ENCODE measurements at places on chromosomes 3 and 15.
A peak's percentile ranks its signal among the peaks of the same experiment; 100 is the strongest.

DNA sequence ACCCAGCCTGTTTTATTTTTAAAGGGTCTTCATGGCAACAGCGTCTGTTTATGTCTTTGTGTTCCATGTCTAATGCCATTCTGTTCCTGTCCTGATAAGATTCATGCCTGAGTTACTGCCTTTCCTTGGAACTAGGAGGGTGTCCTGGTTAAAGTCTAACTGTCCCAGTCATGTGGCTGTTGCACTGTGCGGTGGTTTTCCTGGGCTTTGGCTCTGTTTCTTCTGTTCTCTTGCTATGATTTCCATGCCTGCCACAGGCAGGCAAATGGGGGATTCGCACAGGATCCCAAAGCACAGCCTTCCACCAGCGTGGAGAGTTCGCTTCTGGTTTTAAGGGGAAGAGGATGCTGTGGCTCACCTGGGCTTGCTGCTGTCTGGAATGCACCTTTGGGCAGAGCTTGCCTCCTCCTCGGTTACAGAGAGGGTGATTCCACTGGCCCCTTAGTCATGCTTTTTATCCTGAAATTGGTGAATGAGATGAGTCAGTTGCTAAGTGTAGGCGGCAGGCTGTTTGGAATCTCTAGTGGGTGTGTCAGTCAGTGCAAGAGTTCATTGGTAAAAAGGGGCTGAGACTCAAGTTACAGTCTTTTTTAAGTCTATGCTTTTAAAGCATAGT, 86.8 kb downstream of the CCK start:
- DNase-seq, result no peak

GRCh38 chr15:57298204-57298603, 78.1 kb upstream of the CGNL1 start:
- no peak for DNase-seq

DNA sequence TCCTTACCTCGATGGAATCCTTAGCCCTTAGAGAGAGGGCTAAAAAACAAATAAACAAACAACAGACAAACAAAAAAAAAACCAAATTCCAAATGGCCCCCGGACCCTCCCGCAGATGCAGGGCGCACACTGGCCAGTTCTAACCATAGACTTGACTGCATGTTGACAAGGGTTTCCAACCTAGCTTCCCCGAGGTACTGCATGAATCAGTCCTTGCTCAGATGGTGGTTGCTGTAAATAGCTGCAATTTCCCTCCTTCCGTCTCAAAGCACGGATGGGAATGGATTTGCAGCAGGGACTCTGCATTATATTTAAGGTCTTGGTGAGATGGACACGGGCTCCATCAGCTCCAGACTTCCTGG, 162.8 kb downstream of the CD47 start:
- no peak for DNase-seq

DNA sequence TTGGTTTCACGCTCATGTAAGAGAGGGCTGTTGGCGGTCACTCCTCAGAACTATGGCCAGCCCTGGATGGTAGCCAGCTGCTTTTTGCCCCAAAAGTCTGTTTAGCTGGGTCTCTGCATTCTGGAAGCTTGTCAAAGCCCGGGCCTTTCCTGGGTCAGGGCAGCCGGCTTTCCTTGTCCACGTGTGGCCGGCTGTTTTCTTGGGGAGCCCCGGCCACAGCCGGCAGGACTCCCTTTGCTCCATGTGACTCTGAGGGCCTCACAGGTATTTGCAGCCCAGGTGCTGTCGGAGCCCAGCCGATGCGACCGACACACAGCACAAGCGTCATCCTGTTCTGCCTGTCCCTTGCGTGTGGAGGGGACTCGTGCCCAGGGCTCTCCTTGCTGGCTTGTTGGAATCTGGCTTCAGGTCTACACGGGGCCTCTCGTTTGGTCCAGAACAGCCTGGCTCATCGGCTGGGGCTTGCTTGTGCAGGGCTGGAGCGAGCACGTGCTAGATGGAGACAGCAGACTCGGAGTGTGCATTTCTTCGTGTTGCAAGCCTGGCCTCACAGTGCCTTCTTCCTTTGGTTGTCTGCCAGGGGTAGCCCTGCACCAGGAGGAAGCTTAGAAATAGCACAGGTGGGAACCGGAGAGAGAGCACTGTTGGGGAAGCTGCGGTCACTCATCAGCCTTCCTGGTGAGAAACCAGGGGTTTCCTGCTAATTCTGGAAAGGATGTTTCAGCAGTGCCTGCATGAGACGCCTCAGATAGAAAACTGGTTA, 51.5 kb downstream of the PGPEP1L start:
- no peak for DNase-seq

- DNase-seq, result no peak
Measured at GRCh38 chr3:45712434-45713110, 23.4 kb downstream of the SACM1L start.

GRCh38 chr3:61813636-61814035, 252.3 kb downstream of the PTPRG start:
- no peak for DNase-seq

DNA sequence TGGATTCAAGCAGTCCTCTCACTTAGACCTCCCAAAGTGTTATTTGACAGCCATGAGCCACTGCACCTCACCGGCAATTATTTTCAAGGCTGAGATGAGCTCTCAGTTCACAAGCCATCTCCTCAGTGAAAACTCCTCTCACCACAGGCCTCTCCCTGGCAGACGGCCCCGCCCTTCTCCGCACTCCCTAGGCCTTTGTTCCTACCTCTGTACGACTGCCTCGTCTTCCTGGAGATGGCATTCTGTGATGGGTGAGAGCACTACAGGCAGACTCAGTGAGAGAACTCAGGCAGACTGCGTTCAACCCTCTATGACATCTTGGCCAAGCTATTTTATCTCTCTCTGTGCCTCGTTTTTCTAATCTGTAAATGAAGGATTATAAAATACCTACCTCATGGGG, 67.0 kb upstream of the TPM1 start:
- no peak for DNase-seq

- DNase-seq, result no peak
Measured at GRCh38 chr3:83807511-83807910, 1151.3 kb upstream of the CADM2 start.

DNA sequence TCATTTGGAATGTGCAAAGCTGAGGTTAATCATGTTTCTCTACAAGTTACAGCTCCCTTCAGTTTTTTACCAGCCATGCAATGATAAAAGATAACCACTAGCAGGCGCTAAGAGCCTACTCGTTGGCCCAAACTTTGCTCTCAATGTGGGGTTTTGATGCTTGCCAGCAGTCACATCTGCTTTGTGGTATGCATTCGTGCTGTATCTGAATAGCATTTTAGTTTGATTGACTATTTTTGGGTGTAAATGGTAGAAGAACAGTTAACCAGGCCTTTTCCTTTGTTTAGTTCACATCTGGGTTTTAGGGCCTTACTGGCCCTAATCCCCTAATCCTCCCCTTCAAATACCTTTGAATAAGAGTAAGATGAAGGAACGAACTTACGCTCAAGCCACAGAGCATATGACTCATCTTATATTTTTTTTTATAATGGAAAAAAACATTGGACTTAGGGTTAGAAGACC, 4.4 kb upstream of the CLDN11 start:
- DNase-seq, result peak; percentile 12

GRCh38 chr15:101545548-101546505, 56.3 kb upstream of the PCSK6 start:
- no peak for DNase-seq

DNA sequence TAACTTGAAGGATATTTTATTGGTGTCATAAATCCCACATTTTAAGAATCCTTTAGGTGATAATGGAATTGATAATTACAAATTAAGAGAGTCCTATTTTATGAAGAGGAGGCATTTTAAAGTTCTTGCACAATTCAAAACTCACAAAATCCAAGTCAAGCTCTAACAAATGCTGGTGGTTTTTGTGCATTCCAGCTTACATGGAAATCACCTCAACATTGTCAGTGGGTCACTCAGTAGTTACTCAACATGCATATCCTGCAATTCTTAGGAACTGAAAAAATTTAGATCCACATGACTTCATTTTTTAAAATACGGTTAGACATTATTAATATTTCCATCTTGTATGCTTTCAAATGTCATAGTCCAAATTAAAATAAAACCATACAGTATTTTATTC, 487.2 kb downstream of the CNTN3 start:
- no peak for DNase-seq

DNA sequence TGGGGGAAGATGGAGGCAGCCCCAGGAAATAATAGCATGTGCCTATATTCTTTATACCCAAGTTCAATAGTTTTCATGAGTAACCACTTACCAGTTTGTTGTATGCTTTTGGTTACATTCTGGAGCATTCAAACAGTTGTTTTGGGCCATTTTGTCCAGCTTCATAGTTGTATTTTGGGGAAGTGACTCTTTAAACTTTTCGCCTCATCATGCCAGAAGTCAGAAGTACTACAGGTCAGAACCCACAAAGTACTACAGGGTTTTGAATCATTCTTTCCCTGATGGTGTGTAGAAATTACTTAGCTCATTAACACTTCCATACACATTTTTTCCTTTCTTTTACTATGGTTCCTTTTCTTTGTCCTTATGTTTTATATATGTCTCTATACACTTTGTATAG, 210.6 kb downstream of the ARPP21 start:
- no peak for DNase-seq

- no peak for DNase-seq
Measured at GRCh38 chr3:119560160-119560559, 746 bp upstream of the CD80 start.

DNA sequence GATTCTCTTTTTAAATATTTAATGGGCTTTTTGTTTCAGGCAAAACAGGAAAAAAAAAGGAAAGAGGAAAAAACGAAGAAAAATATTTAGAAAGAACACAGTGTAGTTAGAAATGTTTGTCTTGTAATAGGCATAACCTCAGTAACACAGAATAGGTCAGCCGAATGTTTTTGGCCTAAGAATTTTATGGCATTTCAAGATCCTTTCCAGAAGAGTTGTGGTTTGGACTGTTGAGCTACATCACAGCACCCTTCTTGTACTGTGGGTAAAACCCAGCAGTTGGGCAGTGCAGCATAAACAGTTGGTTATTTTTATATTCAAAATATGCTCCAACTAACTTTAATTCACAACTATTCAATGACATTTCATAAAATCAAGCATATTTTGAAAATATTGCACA, 474.4 kb upstream of the AGTR1 start:
- DNase-seq, result no peak

GRCh38 chr3:171850320-171850959, 7.3 kb downstream of the TMEM212 start:
- no peak for DNase-seq

DNA sequence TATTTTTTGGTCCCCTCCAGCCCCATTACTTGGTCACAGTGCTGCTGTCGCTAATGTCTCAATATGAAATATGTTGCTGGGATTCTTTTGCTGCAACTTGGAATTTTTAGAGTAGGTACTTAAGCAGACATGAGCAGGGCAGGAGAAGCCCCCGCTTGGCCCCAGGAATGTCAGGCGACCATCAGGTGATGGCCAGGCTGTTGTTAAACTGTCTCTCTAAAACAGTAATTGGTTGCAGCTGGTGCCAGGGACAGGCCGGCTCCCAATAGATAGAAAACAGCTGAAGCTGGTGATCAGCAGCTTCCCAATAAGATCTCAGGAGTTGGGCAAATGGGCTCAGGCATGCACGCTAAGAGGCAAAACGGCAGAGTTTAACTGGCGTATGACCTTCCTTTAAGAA, 329.9 kb upstream of the TBL1XR1 start:
- DNase-seq, result no peak

GRCh38 chr3:8001712-8002111, 499.9 kb upstream of the LMCD1 start:
- DNase-seq, result no peak

DNA sequence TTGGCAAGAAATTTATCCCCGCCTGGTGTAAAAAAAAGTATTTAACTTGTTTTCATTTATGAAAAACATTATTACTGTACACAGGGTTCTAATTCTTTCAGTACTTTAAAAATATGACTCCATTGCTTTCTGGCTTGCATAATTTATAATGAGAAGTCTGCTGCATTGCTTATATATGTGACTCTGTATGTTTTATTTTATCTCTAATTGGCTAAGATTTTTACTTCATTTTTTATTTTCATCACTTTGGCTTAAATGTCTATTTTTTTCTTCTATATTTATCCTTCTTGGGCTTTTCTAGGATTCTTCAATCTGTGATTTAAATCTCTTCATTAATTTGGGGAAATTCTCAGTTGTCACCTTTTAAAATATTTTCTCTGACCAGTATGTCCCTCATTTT, 636.6 kb upstream of the NR2F2 start:
- no peak for DNase-seq

DNA sequence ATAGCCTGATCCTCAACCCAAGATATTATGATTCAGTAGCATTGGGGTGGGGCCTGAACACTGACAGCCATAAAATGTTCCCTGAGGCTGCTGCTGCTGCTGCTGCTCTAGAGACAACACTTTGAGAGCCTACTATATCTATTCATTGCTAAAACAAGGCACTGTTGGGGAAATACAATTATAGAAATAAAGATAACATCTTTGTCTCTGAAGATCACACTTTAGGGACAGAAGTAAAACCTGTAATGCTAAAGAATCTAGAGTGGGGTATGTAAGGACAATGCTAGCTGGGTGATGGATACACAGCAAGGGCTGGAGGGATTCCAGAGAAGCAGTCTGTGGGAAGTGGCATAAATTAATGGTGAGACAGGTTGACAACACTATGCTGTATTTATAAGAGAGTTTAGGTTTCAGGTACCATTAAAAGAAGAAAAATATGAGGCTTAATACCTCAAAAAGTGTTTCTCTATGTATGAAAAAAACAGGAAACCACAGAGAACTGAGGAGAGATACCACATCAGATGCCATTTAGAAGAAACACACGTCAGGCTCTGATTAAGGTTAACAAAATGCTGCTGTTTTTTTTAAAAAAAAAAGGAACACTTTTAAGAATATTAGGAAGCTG, 115.9 kb downstream of the CBLB start:
- DNase-seq, result no peak

DNA sequence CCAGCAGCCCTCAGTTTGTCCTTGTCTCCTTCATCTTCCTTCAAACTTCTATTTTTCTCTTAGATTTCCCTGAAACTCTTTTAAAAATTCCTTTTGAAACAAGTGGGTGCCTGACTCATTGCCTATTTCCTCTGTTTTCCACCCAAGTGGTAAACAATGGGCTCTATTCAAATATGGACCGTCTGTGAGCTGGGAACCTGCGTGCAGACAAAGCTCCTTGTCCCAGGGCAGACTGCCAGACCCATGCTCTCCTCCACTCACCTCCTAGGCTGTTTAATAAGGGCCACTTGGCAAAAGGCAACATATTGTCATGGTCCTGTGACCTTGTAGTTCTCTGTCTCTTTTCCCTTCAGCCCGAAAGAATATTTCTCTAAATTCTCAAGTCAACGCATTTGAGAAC, 332.7 kb upstream of the THBS1 start:
- no peak for DNase-seq

- DNase-seq, result peak; percentile 57
Measured at GRCh38 chr15:65916664-65917406, 47.5 kb downstream of the RAB11A start.

Measured in GM12864 (cell line).